ENCODE measurements at places on chromosomes 12 and 14.

DNA sequence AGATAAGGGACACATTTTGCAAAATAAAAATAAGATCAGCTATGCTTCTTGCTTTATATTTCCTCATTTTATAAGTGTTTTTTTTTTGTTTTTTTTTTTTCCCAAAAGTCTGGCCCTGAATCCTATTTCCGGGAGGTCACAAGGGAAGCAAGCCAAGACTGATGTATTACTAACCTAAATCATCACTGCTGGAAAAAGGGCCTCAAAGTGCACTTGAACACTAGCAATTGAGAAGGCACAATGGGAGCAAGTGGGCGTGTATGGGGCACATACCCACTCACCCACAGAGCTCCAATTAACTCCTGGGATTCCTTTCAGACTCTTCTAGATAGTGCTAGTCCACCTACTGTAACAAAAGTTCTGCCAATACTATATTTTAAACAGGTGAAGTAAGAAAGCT lies 58.8 kb downstream of the STON2 start:
- no peak for DNase-seq

DNA sequence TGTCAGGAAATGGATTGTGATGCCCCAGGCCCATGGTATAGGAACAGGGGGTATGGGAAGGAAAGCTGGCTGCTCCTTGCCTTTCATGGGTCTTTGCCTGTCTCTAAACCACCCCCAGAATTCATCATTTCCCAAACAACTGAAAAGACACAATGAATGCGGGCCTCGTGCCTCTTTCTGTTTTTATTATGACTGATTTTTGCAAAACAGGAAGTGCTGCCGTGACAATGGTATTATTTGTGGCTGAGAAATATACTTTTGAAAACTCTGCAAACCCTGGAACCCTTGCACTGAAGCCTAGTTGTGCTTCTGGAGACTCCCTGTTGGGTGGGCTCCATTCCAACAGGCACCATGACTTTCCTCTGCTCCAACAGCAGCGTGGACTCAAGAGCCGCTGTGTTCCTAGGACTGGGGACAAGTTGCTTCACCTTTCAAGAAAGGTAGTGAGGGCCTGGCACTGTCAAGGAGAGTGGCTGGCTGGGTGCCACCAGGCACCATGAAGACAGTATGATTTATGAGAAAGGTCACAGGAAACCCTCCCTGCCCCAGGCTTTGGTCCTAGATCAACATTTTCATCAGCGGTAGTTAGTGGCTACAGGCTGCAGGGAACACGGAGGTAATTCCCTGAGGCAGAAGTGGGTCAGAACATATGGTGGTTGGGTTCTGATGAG lies 4.8 kb upstream of the DGLUCY start:
- peak; percentile 41 for DNase-seq

DNA sequence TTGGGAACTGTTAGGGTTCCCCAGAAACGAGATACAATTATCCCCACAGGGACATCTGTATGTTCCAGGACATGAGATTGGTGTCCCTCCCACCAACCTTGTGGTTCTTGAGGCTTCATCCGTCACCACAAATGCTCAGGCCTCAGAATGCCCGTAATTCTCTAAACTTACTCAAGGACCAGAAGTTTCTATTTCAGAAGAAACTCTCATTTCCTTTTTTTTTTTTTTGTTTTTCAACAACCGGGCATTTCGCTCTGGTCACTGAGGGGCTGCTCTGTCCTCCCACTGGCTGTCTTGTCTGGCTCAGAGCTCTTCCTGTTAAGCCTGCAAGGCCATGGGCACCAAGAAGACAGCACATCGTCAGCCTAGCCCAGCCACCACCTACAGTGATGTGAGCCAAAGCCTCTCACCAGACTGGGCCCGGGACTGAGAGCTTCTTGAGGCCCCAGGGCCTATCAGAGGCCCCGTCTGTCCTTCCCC lies 36.2 kb downstream of the VDR start:
- peak; percentile 21 for DNase-seq

- DNase-seq = no peak
Observed at GRCh38 chr12:110677206-110677911, 11.6 kb downstream of the HVCN1 start.

- DNase-seq = peak; percentile 79
Observed at GRCh38 chr12:122021822-122022392, at the start of gene BCL7A. TSS of gene BCL7A (plus strand) at chr12:122021884. CDS start at chr12:122022092, 208 bp downstream.

GRCh38 chr12:89073027-89073398 lies 279.3 kb downstream of the DUSP6 start:
- DNase-seq = no peak
